Activated T-cell treated with anti-CD3 and anti-CD28 coated beads, Interleukin-2, amount 50 U/mL, for 24 hours (primary cell): ENCODE measurements at places on chromosomes 12 and 14.

DNA sequence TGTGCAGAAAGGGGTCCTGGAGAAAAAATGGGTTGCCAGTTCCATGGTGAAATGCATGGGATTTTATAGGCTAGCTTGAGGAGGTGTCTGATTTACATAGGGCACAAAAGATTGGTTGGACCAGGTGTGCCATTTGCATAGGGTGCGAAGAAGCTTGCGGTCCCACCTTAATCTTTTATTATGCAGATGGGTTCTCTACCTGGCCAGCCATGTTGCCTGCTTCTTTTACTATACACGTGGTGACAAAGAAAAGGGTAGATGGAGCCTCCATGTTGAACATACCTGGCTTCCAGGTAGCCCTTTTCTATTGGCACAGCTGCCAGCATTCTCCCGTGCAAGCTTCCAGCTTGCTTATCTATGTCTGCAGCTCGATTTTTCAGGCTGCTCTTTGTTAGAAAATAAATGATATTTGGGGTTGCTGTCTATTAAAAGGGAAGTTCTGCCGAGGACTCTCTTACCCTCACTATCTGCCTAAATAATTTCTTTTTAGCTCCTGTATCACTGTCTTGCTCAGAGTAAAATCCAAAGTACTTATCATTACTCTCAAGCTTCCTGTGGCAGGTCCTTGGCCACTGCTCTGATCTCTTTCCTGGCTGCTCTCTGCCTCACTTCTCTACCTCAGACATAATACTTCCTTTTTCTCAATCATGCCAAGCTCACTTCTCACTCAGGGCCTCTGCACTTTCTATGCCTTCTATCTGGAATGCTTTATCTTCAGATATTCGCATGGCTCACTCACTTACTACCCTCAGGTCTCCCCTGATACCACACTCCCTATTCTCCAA is 216.0 kb upstream of the DAAM1 start:
- no peak for DNase-seq

GRCh38 chr14:34350903-34351302 is 111.1 kb downstream of the SPTSSA start:
- no peak for DNase-seq

DNA sequence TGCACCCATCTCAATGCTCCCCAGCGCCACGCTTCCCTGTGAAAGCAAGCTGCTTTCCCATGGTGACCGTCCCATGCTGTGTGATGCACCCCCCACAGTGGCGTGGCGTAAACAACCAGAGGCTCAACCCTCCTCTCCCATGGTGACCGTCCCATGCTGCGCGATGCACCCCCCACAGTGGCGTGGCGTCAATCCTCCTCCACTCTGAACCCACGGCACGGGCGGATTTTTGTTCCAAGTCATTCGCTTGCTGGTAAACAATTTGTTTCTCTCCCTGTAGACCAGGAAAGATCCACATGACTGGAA is 8.9 kb downstream of the STX2 start:
- DNase-seq, result no peak

DNA sequence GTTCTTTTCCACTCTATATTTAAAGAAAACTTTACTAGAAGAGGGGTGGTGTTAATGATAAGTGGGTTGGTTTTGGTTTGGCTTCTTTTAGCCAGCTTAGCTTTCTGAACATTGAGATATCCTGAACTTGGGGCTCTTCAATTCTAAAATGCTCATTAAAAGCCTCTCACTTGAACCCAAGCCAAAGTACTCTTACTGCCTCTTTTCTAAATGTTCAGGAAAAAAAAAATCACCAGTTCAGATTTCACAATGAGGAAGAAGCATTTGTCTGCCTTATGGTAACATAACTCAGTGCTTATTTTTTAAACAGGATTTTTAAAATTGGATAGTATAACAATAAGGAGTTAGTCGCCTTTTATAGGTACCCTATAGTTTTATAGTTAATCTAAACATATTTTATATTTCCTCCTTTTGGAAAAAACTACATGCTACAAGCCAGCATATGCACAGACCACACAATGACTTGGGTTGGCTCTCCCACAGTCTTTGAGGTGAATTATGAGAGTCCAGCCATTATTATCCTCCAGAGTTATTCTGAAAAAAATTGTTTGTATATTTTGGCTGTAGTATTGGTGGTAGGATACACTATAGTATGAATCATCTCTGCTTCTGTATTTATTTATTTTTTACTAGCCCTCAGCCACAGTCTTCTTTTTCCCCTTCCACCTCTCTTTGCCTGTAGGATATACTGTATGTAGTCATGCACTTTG is 195.5 kb upstream of the TMPO start:
- no peak for DNase-seq

DNA sequence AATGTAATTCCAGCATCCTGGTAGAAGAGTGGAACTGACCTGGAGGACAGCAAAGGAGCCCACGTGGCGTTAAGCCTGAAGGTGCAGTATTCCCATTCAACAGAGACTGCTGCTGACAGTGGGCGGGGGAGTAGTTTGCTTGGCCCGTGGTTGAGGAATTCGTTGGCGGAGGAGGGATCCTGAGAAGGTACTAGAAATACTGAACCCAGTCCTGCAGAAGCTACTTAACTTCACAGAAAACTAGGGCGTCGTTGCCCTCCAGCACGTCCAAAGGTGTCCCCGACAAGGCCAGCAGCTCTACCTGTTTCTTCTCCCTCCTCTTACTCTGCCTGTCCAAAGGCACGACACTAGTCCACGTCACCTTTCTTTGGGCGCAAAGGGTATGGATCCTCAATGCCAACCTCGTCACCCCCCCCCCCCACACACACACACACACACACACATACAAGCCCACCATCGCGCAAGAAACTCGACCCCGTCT is 303 bp downstream of the PUS7L start:
- DNase-seq, result no peak

GRCh38 chr12:133130808-133131128 is 341 bp downstream of the ZNF10 start:
- no peak for DNase-seq

- DNase-seq, result no peak
Observed at GRCh38 chr12:6193853-6194815, 6.1 kb upstream of the CD9 start.

DNA sequence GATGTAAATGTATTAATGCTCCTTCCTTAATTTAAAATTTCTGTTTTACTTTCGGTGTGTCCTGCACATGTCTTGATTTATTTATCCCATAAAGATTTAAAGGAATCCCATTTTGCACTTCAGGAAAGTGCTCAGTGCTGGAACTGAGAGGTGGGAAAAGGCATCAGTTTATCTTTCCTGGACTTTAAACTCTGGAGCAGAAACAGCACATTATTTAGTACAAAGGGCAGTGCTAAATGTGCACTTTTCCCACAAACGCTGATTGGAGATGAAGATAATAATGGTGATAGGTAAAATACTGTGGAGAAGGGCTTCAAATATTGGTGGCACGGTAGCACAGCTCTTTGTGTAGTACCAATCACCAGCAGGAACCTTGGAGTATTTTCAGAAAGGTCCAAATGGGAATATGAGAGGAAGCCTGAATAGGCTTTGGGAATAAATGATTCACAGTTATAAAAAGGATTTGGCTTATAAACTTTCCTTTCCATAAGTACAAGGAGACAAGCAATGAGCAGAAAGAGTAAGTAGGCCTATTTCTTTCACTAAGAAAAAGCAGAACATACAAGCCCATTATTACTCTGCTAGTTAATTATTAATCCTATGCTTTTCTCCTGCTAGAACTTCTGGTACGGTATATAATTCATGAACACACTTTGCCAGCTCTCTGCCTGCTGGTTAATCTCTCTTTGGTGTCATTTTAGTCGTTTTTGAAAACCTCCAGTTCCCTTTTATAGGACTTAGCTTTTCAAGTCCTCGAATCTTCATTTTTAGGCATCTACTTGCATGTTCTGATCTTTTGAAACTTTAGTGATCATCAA is 58.3 kb downstream of the SLC15A5 start:
- no peak for DNase-seq

GRCh38 chr12:53961025-53961761 is 6.5 kb downstream of the HOXC12 start:
- DNase-seq, result no peak

DNA sequence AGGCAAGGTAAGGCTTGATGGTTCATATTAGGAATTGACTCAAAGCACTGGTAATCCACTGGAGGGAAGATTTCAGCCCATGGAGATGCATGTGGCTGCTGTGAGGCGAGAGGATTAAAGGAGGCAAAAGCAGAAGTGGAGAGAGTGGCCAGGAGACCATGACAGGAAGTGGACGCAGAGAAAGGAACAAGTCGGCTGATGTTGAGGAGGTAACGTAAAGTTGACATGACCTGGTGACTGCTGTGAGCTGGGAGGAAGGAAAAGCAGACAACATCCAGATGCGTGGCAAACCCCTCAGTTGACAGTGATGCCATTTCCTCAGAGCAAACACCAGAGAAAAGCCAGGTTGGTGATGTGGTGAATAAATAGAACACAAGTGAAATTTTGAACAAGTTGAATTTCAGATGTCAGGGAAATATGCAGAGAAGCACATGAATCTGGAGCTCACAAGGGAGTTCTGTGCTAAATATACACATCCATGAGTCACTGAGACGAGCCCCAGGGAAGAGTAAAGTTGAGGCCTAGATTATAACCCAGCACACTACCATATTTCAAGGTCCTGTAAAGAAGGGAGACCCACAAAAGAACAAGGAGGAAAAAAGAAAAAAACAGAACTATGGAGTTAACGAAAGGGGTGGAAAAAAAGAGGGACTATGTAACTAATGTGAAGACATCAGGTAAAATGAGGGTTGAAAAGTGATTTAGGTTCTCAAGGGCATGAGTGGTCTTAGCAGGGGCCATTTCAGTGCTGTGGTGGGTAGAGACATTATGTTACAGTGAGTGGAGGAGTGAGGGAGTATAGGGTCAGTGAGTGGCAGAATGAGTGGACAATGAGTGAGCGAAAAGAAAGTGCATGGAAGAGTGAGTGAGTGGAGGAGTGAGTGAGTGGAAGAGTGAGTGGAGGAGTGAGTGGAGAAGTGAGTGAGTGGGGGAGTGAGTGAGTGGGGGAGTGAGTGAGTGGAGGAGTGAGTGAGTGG is 61.6 kb upstream of the GZMB start:
- no peak for DNase-seq

GRCh38 chr12:6547987-6548386 is 7.9 kb downstream of the IFFO1 start:
- no peak for DNase-seq

DNA sequence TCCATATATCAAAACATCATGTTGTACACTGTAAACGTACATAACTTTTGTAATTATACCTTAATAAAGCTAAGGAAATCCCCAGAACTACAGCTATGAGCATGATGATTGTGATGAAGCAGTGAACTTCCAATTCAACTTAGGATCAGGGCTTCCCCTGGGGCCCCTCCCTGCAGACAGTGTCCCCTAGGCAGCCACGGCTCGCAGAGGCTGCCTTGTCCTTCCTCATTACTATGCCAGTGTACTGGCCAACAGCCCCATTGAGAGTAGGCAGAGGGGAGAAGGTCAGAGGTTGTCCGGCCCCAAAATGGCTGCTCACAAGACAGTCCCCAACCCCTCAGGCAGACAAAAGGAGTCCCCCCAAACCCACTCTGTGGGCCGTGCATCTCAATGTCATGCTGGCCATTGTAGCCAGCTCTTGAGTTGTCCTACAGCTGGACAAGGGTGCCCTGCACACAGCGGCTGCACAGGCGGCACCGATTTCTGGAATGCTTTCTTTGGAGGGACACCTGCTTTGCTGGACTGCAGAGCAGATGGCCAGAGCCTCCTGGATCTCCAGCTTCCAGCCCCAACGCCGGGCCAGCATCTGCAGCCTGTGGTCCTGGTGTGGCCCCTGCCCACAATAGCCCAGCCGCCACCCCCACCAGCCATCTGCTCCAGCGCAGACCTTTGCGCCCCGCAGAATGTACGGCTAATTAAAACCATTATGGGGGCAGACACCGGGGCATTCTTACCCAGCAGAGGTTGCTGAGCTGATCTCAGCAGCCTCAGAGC is 46.1 kb downstream of the NIN start:
- DNase-seq, result peak; percentile 36

GRCh38 chr14:80585506-80585835 is 356.1 kb downstream of the CEP128 start:
- DNase-seq, result no peak

GRCh38 chr12:128817111-128818015 is 6.4 kb downstream of the SLC15A4 start:
- DNase-seq, result no peak

GRCh38 chr14:103630364-103631108 is 1.5 kb downstream of the KLC1 start:
- DNase-seq, result no peak

DNA sequence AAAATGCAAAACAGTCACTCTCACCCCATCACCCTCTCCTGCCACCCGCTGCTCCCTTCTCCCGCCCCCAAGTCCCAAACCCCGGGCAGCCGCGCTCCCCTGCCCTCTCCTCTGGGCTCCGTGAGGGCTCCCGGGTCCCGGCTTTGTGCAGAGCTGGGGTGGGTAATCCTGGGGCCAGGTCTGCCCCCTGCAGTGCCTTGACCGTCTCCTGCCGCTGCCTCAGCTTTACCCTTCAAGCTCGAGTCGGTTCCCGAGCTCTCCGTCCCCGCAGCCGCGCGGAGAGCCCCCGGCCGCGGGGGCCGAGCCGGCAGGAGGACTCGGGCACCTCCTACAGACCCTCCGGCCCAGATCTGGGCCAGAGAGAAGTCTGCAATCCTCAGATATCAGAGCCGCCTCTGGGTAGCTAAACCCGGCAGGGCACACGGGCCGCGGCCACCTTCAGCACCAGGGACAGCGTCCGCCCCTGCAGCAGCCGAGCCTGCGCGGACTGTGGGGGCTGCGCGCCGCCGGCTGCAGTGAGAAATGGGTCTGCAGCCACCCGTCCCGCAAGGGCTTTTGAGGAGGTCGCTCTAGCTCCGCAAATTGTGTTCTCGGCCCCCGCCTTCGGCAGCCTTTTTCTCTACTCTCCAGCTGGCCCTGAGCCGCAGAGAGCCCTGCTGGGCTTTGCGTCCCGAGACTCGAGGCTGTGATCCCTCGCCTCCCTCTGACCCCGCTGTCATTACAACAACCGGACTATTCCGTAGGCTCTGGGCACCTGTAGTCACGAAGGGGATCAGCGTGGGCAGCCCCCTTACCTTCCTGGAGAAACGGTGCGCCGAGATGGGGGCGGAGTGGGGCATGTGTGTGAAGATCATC is 1.2 kb downstream of the PRMT8 start:
- DNase-seq, result peak; percentile 66

DNA sequence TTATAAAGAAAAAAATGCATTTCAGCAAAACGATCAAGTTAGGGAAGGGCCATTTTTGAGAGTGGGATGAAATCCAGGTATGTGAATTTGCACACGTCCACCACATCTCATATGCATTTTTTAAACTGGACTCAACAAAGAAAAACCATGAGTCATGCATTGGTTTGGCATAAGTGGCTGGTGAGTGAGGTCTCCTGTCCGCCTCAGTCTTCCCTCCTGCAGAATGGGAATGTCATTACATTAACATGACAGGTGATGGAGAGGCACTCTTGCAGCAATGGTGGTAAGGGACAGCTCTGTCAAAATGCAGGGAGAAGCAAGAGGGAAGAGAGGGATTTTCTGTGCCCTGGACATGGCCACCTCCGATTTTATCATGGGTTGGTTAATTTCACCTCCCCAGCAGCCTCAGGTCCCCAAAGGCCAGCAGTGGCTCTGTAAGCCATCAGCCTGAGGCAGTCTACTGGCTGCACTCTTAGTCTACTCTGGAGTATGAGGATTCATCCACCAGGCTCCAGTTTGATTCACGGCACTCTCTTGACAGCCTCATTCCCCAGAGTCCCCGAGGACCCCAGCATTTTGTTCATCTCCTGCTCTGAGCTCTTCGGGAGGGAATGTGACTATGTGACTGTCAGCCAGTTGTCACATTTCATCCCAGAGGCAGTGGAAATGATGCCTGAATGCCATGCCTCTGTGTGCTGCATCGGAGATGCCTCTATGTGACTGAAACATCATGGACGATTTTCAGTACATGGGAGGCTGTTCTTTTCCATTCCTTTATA is 17.1 kb upstream of the PWP1 start:
- no peak for DNase-seq
